ENCODE measurements at places on chromosomes 5 and 9.

GRCh38 chr5:112554101-112554977 lies 135.3 kb upstream of the EPB41L4A start:
- DNase-seq: no peak

GRCh38 chr5:35833224-35833623 lies 23.5 kb upstream of the IL7R start:
- no peak for DNase-seq

DNA sequence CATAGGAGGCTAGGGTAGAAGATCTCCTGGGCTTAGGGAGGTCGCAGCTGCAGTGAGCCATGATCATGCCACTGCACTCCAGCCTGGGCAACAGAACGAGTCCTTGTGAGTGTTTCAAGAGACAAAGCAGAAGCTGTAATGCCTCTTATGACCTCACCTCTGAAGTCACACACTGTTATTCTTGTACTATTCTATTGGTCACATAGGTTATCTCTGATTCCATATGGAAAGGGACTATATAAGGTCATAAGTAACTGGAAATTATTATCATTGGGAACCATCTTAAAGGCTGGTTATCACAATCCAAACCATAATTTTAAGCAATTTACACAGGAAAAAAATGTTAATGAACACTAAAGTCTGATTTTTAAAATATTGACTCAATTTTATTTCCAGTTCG lies 17.9 kb upstream of the AFF4 start:
- no peak for DNase-seq

- no peak for DNase-seq
Measured at GRCh38 chr9:10104774-10105173, 508.0 kb downstream of the PTPRD start.

GRCh38 chr9:98808875-98809274 lies 1.4 kb downstream of the GALNT12 start:
- DNase-seq: no peak

DNA sequence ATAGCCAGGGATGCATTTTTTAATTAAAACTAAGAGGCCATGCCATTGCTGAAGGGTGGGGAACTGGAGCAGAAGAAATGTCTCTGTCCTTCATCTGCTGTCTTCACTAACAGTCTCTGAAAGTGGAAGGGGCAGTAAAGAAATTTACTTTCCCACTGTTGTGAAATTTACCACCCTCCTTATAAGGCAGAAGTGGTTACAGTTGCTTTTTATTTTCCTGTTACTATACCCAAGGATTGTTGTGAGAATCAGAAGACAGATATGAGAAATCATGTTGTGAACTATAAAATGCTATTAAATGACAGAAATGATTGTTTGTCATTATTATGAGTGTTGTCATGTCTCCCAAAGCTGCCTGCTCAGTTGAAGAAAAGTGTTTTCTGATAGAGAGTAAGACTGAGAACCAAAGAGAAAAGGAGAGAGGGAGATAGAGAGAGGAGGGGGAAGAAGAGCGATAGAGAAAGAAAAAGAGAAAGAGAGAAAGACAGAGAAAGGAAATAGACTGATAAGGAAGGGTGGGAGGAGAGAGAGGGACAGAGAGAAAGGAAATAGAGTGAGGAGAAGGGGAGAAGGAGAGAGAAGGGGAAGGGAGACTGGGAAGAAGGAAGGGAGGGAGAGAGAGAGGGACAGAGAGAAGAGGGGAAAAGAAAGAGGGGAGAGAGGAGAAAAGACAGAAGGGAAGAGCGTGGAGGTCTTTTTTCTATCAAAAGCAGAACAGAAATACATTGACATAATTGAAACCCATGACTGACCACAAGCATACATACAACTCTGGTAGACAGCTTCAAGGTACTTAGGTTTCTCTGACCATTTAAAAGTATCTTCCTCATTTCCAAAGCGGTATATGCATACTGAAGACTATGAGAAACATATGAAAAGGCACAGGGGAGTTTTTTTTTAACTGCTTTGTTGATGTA lies 22.5 kb downstream of the SEC61B start:
- DNase-seq: no peak

GRCh38 chr5:150489360-150490295 lies 18.3 kb upstream of the NDST1 start:
- no peak for DNase-seq

GRCh38 chr5:33232731-33233505 lies 207.8 kb upstream of the TARS1 start:
- DNase-seq: no peak

DNA sequence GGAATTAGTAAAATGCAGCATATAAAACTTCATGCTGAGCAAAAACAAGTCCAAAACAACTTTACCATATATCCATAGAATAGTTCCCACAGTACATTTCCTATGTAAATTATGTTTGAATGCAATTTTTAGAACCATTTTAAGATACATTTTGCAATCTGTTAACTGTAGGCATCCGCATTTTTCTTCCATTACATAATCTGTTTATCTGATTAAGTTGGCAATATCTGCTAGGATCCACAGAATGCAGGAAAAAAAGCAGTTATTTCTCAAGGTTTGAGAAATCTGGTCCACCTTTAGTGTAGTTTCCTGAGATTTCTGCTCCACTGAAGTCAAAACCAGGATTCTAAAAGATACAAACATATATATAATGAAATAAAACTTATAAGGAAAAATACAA lies 6.2 kb downstream of the NUDCD2 start:
- no peak for DNase-seq

- DNase-seq: peak; percentile 23
Measured at GRCh38 chr9:928363-929042, 48.0 kb upstream of the DMRT3 start.

DNA sequence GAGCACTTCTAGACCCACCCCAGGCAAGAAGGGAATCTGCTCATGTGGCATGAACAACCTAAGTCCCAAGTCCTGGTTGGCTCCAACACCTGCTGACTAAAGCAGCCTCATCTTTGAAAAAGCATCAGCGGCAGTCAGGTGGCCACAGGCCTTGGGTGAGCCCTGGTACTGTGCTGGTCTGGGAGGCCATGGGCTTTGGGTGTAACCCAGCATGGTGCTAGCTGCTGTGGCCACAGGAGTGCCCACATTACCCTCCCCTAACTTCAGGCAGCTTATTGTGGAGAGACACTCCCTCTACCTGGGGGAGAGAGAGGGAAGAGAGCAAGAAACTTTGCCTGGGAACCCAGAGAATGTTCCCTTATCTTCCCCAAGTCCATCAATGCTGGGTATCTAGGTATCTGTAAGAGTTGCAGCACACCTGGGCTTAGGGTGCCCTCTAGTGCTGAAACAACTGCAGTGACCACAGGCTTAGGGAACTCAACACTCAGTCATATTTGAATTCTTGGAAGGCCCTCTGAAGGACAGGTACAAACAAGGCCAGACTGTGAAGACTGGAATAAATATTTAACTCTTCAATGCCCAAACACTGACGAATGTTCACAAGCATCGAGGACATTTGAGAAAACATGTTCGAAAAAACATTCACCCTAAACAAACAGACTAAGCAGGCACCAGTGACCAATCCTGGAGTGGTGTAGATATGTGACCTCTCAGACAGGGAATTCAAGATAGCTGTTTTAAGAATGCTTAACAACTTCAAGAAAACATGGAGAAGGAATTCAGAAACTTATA lies 69.9 kb upstream of the OR2K2 start:
- DNase-seq: no peak

DNA sequence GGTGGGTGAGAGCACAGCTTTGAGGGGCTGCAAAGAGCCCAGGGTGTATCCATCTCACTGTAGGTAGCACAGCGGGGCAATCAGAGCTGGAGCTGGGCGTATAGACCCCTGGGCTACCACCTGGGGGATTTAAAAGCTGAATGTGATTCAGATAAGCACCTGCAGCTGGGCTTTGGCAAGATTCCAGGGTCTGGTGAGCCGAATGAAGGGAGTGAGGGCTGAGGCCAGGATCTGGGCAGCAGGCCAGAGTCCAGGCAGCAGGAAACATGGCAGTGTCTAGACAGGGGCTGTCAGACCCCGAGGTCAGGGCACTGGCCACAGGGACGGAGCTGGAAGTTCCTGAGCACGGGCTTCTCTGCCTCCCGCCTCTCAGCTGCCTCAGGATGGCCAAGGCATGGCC lies 8.7 kb downstream of the ASS1 start:
- peak; percentile 55 for DNase-seq

DNA sequence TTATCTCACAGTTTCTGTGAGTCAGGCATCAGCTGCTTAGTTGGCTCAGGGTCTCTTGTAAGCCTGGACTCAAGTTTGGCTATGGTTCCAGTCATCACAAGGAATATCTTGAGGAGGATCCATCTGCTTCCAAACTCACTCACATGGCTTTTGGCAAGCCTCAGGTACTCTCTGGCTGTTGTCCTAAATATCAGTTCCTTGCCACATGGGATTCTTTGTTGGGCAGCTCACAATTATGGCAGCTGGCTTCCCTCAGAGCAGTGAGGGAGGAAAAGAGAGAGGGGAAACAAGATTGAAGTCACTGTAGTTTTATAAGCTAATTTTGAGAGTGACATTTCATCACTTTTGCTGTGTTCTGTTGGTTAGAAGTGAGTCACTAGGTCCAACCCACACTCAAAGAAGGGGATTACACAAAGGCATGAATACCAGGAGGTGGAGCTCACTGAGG lies 144.5 kb downstream of the GCNT1 start:
- DNase-seq: no peak

- no peak for DNase-seq
Measured at GRCh38 chr5:120354126-120354525, 110.0 kb upstream of the PRR16 start.

GRCh38 chr5:125215593-125215992 lies 469.2 kb upstream of the ZNF608 start:
- DNase-seq: no peak

DNA sequence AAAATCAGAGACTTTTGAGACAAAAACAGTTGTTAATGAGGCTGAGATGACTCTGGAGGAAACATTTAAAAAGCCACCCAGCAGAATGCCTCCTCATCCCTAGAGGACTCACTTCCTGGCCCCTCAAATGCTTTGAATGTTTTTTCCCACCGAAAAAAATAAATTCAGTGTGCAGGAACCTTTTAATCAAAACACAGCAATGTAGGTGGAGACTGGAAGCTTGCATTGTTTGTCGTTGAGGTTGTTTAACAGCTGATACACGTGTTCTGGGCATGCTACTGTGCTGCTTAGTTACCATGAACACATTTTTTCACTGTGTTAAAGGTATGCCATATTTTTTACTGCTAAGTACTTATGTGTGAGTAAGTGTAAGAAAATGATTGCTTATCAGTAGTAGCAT lies 65.7 kb upstream of the ADCY2 start:
- DNase-seq: no peak

- no peak for DNase-seq
Measured at GRCh38 chr5:96709152-96709821, 47.1 kb downstream of the CAST start.

DNA sequence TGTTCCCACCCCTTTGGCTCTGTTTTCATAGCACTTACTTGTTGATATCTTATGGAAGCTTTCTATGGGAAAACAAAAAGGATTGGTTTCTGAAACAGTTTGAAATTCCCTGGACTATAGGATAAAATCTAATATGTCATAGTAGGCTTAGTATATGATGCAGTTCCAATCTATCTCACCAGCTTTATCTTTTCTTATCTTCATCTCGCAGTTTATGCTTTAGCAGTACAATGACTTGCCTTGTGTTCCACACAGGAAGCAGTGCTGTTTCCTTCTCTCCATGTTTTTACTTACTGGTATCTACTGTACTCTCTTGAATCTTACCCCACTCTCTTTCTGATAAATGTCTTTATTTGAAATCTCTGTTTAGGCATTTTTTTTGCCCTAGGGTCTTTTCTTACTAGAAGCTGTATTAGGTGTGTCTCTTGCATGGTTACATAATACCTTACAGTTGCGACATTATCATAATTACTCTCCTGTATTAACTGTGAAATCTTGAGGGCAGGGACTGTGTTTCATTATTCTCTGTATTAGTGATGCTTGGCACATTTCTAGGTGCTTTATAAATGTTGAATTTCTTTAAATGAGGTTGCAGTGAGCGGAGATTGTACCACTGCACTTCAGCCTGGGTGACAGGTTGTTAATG lies 76.3 kb downstream of the FOCAD start:
- DNase-seq: no peak

GRCh38 chr9:128409978-128410377 lies 10.7 kb upstream of the CERCAM start:
- DNase-seq: no peak

- DNase-seq: no peak
Measured at GRCh38 chr5:32231929-32232328, 57.8 kb upstream of the GOLPH3 start.

DNA sequence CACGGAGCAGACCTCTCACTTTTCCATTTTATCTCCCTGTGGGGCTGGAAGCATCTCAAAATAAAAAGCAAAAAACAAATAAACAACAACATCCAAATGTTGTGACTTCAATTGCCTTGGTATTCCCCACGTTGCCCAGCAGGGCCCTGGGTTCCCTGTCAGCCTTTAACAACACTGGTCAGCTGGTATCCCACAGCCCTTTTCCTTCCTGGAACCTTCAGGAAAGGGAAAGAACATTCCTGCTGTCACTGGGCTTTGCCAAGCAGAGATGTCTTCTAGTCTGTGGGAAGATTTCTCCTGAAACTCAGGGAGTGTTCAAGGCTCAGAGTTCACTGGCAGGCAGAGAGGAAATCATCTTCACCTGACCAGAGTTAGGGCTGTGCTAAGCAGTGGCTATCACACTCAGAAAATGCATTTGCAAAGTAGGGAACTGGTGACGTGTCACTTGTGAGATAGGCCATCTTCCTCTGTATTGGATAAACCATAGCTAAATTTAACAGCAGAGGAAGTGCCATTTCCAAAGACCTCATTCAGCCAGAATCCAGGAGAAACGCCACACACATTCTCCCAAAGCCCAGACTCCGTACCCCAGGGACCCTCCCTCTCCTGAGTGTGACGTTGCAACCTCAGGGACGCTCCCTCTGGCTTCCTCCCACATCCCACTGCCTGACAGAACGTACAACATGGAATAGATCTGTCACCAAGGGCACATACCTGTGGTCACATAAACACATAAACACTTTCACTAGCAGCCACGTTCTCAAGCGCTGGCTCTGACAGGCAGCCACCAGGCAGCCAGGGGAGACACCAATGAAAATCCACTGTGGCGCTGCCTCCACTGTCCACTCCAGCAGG lies 274.0 kb upstream of the DAPK1 start:
- no peak for DNase-seq

GRCh38 chr5:54186108-54186507 lies 124.3 kb downstream of the ARL15 start:
- no peak for DNase-seq

GRCh38 chr5:139090581-139090980 lies 107.6 kb downstream of the SIL1 start:
- DNase-seq: no peak

DNA sequence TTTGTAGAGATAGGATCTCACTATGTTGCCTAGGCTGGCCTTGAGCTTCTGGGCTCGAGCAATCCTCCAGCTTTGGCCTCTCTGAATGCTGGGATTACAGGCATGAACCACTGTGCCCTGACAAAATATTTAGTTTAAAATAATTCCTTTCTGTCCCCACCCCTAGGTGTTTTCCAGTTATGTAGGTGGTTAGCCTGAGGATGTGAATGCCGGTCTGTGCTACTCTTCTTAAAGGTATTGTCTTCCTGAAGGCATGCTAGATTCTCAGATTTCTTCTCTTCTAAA lies 56.7 kb upstream of the BASP1 start:
- DNase-seq: no peak

- no peak for DNase-seq
Measured at GRCh38 chr9:37503736-37504135, 18.0 kb downstream of the POLR1E start.

- no peak for DNase-seq
Measured at GRCh38 chr5:78242001-78242400, 52.5 kb downstream of the AP3B1 start.

- DNase-seq: no peak
Measured at GRCh38 chr5:53360811-53361210, 119.6 kb upstream of the FST start.

- DNase-seq: no peak
Measured at GRCh38 chr5:136206361-136206760, 13.4 kb upstream of the SMIM32 start.
